ENCODE measurements at places on chromosomes 2 and 18.
A peak's percentile ranks its signal among the peaks of the same experiment; 100 is the strongest.

DNA sequence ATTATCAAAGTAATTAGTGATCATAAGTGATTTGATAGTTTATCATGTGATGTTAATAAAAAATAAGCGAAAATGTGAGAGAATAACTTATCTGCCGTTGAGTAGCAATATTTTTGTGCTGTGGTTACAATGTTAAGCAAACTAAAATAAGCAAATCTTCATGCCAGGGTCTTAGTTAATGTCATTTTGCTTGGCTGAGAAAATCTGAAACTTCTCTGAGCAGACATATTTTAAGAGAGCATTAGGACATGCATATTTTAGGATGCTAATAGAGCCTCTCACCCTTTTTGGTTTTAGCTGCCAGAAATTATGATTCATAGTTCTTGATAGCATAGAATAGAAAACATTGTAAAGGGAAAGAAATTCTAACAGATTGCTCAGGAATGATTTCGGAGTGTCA, 233.5 kb upstream of the ZEB2 start:
- no peak for DNase-seq

DNA sequence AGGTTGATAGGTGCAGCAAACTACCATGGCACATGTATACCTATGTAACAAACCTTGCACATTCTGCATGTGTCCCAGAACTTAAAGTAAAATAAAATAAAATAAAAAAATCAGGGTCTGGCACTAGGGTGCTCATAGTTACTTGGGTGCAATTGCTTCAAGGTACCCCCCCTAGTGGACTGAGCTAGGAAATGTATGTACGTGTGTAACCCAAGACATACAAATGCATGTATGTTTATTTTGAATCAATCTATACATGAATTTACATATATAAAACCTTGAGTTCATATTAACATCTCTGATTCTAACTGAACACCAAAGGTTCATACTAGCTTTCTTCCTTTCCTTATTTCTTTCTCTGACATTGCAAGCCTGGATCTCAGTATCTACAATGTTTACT, 51.5 kb downstream of the USP37 start:
- no peak for DNase-seq

DNA sequence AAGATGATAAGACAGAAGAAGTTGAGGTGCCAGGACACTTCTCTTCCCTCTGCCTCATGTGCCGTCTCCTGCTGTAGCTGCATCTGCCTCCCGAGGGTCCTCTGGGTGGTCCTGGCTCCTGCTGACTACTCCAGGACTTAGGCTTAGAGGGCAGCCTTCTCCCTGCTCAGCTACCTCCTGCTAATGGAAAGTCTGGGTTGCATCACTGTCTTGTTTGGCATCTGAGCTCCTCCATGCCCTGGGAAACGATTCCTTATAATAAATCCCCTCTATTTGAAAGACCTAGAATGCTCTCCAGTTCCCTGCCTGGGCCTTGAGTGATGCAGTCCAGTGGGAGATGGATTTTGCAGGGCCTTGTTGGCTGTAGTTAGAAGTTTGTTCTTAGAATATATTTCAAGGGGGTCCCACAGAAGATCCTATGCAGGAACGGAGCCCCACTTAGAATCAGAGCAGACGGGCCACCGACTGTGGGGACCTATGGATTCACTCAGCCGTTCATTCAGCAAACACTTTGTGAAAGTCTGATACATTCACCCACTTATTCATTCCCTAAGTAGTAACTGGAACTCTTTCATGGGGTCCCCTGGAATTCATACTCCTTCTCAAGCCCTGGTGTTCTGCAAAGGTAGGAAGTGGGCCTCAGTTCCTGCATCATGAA, 269.8 kb upstream of the HDAC4 start:
- DNase-seq: no peak

DNA sequence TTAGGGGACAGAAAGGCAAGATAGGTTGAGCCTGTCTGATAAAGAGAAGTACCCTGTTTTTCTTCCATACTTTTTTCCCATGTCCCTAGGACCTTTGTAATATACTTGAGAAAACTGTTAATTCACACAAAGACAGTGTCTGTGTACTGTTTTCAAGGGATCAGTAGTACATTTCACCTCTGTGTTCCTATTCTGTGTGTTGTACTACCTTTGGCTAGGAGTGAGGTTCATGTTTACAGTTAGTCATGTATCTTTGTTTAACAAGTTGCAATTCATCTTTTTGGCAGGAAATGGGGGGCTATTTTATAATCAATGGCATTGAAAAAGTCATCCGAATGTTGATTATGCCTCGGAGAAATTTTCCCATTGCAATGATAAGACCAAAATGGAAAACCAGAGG, 6.7 kb downstream of the POLR1B start:
- no peak for DNase-seq

- DNase-seq: no peak
Measured at GRCh38 chr2:108575132-108575966, 41.1 kb downstream of the LIMS1 start.

- DNase-seq: no peak
Measured at GRCh38 chr2:170216981-170217380, 39.0 kb downstream of the MYO3B start.

DNA sequence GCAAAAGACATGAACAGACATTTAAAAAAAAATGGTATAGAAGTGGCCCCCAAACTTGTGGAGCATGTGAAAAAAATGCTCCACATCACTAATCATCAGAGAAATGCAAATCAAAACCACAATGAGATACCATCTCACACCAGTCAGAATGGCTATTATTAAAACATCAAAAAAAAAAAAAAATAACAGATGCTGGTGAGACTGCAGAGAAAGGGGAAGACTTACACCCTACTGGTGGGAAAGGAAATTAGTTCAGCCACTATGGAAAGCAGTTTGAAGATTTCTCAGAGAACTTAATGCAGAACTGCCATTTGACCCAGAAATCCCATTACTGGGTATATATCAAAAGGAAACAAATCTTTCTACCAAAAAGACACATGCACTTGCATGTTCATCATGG, 164.8 kb downstream of the RIT2 start:
- no peak for DNase-seq

DNA sequence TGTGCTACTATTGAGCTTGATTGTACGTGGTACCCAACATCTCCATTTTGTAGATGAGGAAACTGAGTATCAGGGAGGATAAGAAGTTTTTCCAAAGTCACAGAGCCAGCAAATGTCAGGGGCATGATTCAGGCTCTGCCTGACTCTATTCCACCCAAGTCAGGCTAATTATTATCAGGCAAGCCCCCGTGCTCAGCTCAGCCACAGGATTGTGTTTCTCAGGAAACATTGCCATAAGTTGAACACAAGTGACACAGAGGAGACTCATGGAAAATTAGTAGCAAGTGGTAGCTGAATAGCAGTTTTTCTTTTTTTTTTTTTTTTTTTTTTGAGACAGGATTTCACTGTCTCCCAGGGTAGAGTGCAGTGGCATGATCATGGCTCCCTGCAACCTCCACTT, 260.5 kb downstream of the C1D start:
- DNase-seq: no peak

DNA sequence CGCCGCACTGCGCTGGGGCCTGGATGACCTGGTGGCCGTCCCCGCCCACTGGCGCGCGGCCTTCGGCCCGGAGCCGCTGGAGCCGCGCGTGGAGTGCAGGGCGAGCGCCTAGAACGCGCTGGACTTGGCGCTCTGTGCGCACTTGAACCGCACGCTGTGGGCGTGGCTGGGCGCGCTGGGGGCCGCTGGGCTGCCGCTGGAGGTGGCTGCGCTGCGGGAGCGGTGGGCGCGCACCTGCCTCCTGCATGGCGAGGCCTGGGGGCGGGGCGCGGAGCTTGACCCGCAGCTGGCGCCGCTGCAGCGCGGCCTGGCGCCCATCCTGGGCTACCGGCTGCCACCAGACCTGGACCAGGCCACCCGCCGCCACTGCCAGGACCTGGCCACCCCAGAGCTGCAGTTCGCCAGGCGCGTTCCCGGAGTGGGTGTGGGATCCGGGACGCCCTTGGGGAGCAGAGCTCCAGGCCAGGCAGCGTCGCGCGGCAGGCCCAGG, 9.9 kb downstream of the AQP12B start:
- DNase-seq: no peak

DNA sequence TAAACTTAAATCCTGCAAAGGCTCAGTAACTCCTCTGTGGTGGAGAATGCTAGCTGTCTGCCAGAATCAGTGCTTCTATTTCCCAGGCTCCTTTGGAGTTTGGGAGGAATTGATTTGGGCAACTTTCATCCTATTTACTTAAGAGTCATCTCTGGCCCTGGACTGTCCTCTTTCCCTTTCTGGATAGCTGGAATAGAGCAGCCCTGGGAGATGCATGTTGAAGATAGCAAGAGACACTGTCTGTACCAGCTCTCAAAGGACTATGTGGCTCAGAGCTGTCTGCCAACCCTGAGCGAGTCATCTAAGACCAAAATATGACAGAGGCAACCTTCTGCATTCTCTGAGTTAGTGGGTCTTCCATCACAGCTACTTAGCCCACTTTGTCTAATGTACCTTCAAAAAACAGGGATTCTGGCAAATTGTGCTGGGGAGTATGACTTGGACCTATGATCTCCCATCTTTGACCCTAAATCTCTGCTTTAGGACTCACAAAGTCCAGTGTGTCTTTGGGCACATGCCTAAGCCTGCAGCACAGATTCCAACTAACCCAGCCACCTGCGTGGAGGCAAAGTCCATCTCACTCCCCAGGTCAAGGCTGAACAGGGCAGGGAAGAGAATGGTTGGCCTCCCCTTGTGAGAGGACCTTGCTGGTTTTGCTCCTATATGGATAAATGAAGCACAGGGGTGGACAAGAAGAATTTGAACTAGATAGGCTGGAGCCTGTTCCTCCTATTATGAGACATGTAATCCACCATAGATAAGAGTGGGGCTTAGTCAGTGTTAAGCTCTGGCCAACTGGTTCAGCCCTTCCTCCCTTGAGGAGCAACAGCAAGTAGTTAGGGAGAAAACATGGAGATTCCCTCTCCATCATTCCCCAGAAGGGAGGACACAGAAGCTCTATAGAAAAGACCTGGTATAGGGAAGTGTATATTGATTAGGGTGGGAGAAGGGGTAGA, 99.1 kb upstream of the PELI1 start:
- no peak for DNase-seq

DNA sequence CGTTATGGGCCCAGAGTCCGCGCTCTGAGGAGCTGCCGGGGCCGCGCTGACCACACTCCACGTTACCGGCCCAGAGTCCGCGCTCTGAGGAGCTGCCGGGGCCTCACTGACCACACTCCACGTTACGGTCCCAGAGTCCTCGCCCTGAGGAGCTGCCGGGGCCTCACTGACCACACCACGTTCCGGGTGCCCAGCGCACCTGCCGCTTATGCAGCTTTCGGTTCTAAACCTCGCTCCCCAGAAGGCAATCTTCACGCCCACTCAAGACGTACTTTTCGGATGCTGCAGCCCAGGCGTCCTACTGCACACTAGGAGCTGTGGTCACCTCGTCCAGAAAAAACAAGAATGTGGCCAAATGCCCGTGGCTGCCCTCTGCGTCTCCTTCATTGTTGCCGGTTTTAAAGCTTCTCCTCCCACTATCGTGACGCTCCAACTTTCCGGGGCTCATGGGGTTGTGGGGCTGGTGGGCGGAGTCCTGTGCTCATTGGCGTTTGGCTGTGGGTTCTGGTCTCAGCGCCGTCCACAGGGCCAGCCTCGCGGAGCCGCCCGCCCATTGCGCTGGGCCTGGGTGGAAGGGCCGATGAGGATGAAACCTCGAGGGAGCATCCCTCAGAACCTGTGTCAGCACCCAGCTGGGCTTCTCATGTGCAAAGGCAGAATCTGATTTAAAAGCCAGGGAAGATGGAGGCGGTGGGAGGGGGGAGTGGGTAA, 11.9 kb downstream of the KCNG2 start:
- DNase-seq: no peak

DNA sequence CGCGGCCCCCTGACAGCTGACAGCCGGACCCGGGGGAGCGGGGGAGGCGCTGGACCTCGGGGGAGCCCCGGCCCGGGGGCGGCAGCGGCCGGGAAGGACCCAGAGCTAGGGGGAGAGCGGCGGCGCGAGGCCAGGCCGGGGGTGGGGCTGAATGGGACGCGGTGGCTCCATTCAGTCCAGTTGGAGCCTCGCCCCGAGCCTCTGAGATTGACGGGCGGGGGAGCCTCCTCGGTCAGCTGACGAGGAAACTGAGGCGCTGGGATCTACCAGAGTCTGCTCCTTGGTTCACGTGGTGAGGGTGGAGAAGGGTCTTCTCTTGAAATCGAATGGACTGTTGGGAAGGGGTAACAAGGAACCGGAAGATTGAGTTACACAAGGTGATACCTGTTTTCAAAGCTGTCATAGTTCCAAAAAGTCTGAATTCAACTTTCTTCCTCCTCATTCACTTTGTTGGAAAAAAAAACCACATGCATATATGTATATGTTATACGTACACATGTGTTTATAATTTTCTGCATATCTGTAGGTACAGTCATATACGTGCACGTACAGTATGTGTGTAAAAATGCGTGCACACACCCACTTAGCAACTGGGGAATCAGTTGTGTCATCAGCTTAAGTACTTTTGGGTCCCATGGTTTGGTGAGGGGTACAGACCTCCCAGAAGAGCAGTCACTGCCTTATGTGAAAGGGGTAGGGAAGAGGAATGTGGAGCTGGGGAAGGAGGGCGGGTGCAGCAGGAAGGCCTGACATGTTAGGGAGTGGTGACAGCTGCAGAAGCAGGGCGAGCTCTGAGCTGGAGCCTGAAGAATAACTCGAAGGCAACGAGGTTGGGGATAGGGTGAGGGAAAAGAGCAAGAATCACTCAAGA, 628 bp downstream of the PPP1R7 start:
- DNase-seq: peak; percentile 66

DNA sequence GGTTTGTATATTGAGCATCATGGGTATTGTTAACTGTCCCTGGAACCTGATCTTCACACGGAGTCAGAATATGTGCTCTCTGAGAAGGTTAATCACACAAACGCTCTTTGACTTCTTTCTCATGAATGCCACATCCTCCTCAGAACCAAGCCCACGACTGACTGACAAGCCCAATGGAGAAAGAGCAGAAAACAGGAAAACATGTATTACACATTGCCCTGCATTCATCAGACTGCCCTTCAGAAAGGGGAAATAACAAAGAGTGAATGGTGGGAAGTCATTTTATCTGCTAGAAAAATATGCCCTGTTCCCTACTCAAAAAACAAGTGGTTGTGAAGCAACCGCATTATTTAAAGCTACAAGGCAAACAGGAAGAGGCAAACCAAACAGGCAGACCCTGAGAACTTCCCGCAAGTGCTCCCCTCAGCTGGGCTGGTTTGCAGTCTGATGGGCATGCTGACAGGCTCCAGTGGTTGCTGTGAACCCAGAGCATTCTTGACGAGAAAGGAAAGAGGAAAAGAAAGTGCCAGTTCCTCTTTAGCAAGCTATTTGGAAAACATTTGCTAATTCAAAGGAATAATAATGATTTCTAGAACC, 172.9 kb upstream of the SETBP1 start:
- DNase-seq: peak; percentile 69

GRCh38 chr2:178819147-178819875, 12.1 kb upstream of the TTN start:
- DNase-seq: no peak

Measured in left cardiac atrium (tissue), 4 donors.